ENCODE measurements at places on chromosomes 6 and 20.

- DNase-seq = no peak
Observed at GRCh38 chr6:108966251-108966650, 118.0 kb downstream of the ARMC2 start.

DNA sequence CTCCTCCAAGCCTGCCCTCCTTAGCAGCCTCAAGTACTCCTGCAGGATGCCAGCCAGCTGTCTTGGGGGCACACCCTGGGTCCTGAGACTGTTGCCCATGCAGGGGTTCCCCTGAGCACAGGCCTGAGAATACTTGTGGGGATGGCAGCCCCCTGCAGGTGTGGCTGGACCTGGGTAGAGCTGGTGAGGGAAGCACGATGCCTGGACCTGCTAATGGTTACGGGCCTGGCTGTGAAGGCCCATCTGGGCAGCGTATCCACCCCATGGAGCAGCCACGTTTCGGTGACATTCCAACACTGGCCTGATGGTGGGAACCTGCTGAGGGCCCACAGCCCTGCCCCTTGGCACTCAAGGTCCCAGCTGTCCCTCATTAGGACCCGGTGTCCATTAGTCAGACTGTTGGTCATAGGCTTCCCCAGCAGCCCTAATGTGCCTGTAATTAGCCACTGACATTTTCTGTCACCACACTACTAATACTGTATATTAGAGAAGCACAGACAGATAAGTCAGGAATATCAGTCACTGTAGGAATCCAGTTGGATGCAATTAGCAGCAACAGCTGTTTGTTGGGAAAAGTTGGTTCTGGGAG lies 20.3 kb downstream of the CCDC167 start:
- no peak for DNase-seq

GRCh38 chr20:63697868-63698545 lies 1.6 kb downstream of the TNFRSF6B start:
- peak; percentile 61 for DNase-seq

DNA sequence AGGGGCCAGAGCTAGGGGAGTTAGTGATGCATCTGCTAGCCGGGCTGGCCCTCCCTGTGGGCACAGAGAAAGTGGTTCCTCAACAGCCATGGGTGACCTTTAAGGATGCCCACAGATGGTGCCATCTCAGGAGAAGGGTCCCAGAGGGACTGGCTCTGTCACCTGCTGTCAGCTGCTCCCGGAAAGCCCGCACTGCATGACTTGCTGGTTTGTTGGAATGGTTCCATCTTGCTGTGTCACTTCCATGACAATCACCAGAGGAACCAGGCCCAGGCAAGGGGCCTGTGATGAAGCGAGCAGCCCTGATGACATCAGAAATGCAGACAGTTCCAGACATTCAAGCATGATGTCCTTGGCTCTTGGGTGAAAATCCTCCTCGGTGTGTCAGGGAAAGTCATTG lies 125.2 kb downstream of the PHACTR3 start:
- DNase-seq = peak; percentile 47

DNA sequence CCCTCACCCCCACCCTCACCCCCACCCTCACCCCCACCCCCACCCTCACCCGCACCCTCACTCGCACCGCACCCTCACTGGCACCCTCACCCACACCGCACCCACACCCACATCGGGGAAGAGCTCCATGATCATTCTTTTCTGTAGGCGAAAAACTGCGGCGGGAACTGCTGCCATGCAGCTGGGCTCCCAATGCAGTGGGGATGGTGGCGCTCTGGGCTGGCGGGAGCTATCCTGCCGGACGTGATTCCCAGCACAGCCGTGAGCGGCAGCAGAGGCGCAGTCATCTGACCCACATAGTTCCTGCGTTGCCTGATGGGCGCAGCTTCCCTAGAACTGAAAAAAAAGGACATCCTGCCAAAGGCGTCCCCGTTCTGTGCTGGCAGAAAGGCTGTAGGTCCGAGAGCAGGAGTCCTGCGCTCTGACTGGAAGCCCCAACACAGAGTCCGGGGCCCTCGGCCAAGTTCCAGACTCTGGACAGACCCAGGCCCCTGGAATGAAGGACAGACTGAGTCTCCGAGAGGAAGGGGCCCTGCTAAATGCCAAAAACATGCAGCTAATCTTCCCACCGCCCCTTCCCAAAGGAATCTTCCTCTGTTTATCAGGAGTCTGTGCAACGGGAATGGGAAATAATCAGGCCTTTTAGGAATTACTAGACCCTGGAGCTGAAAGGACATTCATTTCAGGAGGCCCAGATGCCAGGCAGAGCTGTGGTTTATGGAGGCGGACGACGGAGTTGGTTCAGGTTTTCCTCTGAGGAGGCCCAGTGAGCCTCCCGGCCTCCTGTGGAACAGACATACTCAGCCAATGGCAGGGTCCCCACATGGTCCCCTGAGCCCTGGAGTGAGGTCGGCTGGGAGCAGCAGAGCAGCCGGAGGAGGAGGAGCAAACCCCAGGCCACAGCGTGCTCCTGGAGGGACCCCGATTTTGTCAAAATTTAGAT lies 14.1 kb upstream of the TCFL5 start:
- DNase-seq = peak; percentile 95

All from BE2C (cell line).